ENCODE measurements at places on chromosomes 3 and 15. TPM values are rescaled to one million over a fixed set of nuclear protein-coding genes. Genes with fewer than 3 reads are reported as not detected.

CKMT1B gene
- total RNA-seq = not detected

DNA sequence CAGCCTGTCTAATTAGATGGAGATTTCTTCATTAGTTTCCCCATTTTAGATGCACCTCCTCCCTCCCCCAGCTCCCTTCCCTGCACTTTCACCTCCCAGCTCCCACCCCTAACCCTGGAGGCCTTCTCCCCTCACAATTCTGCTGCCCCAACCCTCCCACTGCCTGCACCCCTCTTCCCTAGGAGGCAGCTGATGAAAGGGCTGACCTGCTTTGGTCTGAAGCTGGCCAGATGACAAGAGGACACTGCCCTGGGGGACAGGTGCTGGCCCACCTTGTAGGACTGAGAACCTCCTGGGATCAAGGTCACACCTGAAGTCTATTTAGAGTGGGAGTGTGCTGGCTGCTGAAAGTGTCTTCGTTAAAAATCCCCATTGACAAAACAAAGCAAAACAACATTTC, 259.4 kb downstream of the TLE3 start:
- H3K4me3 ChIP-seq = no peak overlapping the region
- no peaks in the 10 kb centered on the region for H3K36me3 ChIP-seq
- no peak overlapping the region for H3K27ac ChIP-seq
- no peaks in the 10 kb centered on the region for H3K4me1 ChIP-seq
- DNase-seq = no peak

DNA sequence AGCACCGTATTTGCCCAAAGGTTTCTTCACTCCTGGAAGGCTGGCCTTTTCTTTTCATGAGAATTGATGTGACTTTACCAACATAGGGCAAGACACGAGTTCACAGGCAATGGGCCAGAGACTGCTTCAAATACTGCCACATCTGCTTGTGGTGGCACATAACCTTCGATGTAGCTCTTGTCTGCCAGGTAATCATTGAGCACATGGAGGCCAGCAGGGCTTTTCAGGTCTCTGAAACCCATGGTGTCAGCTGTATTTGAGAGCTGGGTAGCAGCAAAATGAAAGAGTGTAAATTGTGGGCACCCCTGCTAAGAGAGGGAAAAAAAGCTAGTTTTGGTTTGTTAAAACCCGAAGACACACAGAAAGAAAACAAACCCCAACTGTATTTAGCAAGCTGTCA, 200.7 kb downstream of the NAALADL2 start:
- no peaks in the 10 kb centered on the region for H3K27me3 ChIP-seq
- H3K36me3 ChIP-seq = no peaks in the 10 kb centered on the region
- H3K27ac ChIP-seq = no peak overlapping the region
- DNase-seq = no peak

DNA sequence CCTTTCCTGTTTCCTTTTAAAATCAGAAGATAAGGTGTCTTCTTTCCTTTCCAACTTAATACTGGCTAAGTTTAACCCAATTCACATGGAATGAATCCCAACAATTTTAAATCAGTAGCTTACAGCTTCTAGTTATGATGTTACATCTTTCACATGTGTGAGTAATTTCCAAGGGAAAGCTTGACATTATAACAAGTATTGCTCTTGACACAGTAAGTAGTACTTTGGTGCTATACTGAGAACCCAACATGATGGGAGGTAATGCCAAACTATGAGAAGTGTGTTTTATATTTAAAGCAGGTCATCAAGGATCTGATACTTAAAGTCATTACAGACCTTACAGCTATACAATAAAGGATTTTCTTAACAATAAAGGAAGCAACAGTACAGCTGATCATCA, 29.1 kb downstream of the RABL3 start:
- H3K4me1 ChIP-seq = peaks cover 5% of the 10 kb centered on the region
- no peak overlapping the region for H3K27ac ChIP-seq
- no peak overlapping the region for H3K4me3 ChIP-seq

- H3K27ac ChIP-seq = no peak overlapping the region
- no peaks in the 10 kb centered on the region for H3K27me3 ChIP-seq
- DNase-seq = no peak
- no peaks in the 10 kb centered on the region for H3K4me1 ChIP-seq
Measured at GRCh38 chr3:60990442-60990730, 260.9 kb downstream of the FHIT start.

GRCh38 chr3:126930936-126931600, 51.8 kb upstream of the PLXNA1 start:
- H3K4me3 ChIP-seq = no peak overlapping the region
- H3K4me1 ChIP-seq = no peaks in the 10 kb centered on the region
- no peak for DNase-seq
- no peaks in the 10 kb centered on the region for H3K36me3 ChIP-seq
- H3K27ac ChIP-seq = no peak overlapping the region
- no peaks in the 10 kb centered on the region for H3K27me3 ChIP-seq

DNA sequence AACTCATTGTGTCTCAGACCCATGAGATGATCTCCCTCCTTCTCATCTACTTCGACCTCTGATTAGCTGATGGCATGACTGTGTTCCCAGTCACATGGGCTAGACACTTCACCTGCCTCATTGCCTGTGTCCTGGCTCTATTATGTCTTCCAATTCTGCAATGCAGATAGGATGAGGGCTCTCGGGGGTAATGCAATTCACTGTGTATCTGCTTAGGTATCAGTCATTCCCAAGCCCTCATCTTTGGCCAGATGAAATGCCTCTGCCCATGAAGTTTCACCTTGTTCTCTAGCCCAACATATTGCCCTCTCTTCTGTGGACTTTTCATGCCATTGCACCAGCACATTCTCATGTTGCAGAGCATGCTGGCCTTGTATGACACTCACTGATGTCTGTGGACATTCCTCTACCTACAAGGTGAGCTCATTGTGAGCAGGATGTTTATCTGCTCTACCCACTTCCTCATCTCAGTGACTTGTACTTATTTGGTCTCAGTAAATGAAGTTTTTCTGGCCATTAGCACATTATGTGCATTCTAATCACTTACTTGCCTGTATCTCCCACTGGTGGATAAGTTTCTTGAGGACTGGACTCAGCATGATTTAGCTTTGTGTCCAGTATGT, 32.3 kb downstream of the MOBP start:
- no peak overlapping the region for H3K4me3 ChIP-seq
- no peak overlapping the region for H3K27ac ChIP-seq
- no peak for DNase-seq

DNA sequence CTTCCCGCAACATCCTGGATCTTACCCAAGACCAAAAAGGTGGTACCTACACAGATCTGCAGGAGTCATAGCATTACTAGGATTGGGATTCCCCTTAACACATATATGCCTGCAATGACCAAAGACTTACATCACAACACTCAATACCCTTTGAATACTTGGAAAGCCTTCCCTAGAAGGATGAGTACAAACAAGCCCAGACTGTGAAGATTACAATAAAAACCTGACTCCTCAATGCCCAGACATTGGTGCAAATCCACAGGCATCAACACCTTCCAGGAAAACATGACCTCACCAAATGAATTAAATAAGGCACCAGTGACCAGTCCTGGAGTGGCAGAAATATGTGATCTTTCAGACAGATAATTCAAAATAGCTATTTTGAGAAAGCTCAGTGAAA, 326.8 kb downstream of the TBL1XR1 start:
- no peak overlapping the region for H3K27ac ChIP-seq
- peaks cover 8% of the 10 kb centered on the region for H3K4me1 ChIP-seq
- H3K36me3 ChIP-seq = peaks cover 2% of the 10 kb centered on the region
- no peak for DNase-seq
- no peaks in the 10 kb centered on the region for H3K27me3 ChIP-seq

GRCh38 chr15:62506217-62506805, 341.2 kb upstream of the C2CD4B start:
- no peak overlapping the region for H3K27ac ChIP-seq
- H3K4me1 ChIP-seq = no peaks in the 10 kb centered on the region
- no peak for DNase-seq
- peaks cover 6% of the 10 kb centered on the region for H3K27me3 ChIP-seq
- no peak overlapping the region for H3K4me3 ChIP-seq
- H3K36me3 ChIP-seq = no peaks in the 10 kb centered on the region

GRCh38 chr3:49792371-49793150, 6.2 kb upstream of the IP6K1 start:
- no peak for DNase-seq
- H3K4me3 ChIP-seq = no peak overlapping the region
- H3K36me3 ChIP-seq = no peaks in the 10 kb centered on the region
- H3K27ac ChIP-seq = no peak overlapping the region
- H3K4me1 ChIP-seq = peaks cover 15% of the 10 kb centered on the region
- no peaks in the 10 kb centered on the region for H3K27me3 ChIP-seq

GRCh38 chr3:16514021-16514700, 662 bp upstream of the RFTN1 start:
- peaks cover 11% of the 10 kb centered on the region for H3K36me3 ChIP-seq
- H3K27me3 ChIP-seq = no peaks in the 10 kb centered on the region
- H3K4me1 ChIP-seq = peaks cover 82% of the 10 kb centered on the region
- DNase-seq = no peak

GRCh38 chr3:154324919-154325318, 632 bp upstream of the DHX36 start:
- peaks cover 4% of the 10 kb centered on the region for H3K36me3 ChIP-seq
- H3K4me3 ChIP-seq = peak overlapping the region; percentile 84
- peaks cover 15% of the 10 kb centered on the region for H3K4me1 ChIP-seq
- peak overlapping the region; percentile 94 for H3K27ac ChIP-seq

DNA sequence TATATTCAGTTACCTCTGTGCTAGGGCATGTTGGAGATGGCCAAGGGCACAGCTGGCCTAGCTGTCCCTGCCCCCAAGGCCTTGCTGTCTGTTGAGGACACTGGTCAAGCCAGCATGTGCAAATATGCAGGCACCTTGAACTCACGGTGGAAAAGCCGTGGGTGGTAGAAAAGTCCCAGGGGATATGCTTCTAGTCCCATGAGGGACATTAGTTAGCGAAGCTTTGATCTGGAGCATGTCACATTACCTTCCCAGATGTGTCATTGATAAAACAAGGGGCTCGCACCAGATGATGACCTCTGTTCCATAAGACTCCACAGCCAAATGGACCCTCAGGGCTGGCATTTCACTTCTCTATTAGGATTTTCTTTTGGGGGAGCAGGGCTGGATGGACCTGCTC, 14.2 kb upstream of the TMEM158 start:
- peaks cover 13% of the 10 kb centered on the region for H3K27me3 ChIP-seq
- no peaks in the 10 kb centered on the region for H3K4me1 ChIP-seq
- no peak overlapping the region for H3K27ac ChIP-seq
- no peaks in the 10 kb centered on the region for H3K36me3 ChIP-seq

GRCh38 chr15:98611808-98612207, 36.5 kb upstream of the IGF1R start:
- H3K4me3 ChIP-seq = no peak overlapping the region
- DNase-seq = no peak

DNA sequence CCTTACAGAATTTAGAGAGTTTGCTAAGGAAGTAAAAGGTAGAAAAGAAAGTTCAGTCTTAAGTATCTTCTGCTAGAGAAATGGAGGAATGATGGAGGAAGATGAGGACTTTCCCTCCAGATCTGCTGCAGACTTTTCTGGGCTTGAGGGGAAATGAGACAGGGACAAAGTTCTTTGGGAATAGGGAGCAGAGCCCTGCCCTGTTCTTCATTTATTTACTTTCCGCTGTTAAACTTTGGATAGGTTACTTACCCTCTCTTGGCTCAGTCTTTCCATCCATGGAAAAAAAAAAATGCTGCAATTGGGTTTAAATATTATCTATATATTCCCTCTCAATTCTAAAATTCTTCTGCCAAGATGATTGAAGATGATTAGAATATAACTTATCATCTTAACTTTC, 202.9 kb downstream of the TBL1XR1 start:
- H3K36me3 ChIP-seq = peaks cover 4% of the 10 kb centered on the region
- H3K27me3 ChIP-seq = peaks cover 5% of the 10 kb centered on the region
- H3K27ac ChIP-seq = no peak overlapping the region
- no peak overlapping the region for H3K4me3 ChIP-seq

- no peak for DNase-seq
- no peak overlapping the region for H3K4me3 ChIP-seq
- H3K27ac ChIP-seq = no peak overlapping the region
- peaks cover 1% of the 10 kb centered on the region for H3K36me3 ChIP-seq
- H3K4me1 ChIP-seq = no peaks in the 10 kb centered on the region
Measured at GRCh38 chr3:195886181-195887141, 21.9 kb downstream of the TNK2 start.

Measured in activated T-cell treated with anti-CD3 and anti-CD28 coated beads, Interleukin-2, amount 50 U/mL, for 72 hours (primary cell).